GM23248 (cell line): ENCODE measurements at places on chromosomes 13 and 19. TPM values are rescaled to one million over a fixed set of nuclear protein-coding genes. Genes with fewer than 3 reads are reported as not detected.

GRCh38 chr13:106449096-106449495 is 86.4 kb downstream of the EFNB2 start:
- DNase-seq: no peak

DNA sequence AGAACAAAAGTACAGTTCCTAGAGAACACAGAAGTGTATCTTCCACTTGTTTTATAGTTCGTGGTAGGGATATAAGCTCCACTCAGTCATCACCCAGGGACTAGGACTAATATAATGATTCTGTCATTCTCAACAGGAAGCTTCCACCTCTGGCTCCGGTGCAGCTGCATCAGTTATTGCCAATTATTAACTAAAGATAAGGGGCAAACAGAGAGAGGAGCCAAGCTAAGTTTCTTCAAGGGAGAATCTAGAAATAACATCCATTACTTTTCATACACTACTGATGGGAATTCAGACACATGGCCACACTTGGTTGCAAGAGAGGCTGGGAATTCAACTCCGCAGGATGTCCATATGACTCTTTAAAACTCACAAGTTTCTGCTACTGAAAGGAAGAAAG is 917.9 kb downstream of the OLFM4 start:
- DNase-seq: no peak

Gene FFAR2
- total RNA-seq: not detected in 2 replicates

Gene ARRDC2
- 15.9 and 19.7 TPM in 2 replicates for total RNA-seq

Gene ZNF253
- 2.0 and 2.1 TPM in 2 replicates for total RNA-seq

Gene CGB8
- total RNA-seq: 4.5 TPM in 1 of 2 replicates, not detected in the other
